ENCODE measurements at places on chromosomes 2 and 18.

DNA sequence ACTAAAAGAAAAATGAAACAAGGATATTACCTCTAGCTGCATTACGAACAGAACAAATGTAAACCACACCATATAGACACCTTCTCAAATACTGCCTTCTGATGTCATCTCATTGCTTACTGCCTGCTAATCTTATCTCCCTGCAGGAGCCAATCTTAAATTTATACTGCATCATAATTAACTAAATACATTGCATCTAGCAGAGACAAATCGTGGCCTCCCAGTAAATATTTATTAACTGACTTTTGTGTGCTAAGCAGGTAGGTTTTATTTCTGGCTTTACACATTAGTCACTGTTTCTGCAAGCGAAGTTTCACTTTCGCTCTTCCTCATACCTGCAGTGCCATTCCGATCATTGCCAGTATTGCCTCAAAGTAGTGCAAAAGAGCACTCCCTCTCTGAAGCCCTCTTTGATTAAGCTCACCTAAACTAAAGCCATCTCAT is 67.5 kb downstream of the SPATS2L start:
- DNase-seq, result peak; percentile 6

DNA sequence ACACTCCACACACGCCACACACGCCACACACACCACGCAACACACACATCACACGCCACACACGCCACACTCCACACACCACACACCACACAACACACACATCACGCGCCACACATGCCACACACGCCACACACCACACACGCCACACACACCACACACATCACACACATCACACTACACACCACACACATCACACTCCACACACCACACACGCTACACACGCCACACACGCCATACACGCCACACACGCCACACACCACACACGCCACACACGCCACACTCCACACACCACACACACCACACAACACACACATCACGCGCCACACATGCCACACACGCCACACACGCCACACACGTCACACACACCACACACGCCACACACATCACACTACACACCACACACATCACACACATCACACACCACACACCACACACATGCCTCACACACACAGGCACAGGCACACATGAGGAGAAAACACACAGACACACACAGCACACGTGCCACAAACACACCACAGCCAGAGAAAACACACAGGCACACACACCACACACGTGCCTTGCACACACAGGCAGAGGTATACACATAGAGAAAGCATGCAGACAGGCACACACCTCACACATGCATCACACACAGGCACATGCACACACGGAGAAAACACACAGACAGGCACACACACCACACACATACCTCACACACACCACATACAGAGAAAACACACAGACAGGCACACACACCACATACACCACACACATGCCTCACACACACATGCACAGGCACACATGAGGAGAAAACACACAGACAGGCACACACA is 241.5 kb upstream of the MYT1L start:
- DNase-seq, result no peak

- DNase-seq, result no peak
Measured at GRCh38 chr2:134436706-134437105, 182.8 kb downstream of the MGAT5 start.

DNA sequence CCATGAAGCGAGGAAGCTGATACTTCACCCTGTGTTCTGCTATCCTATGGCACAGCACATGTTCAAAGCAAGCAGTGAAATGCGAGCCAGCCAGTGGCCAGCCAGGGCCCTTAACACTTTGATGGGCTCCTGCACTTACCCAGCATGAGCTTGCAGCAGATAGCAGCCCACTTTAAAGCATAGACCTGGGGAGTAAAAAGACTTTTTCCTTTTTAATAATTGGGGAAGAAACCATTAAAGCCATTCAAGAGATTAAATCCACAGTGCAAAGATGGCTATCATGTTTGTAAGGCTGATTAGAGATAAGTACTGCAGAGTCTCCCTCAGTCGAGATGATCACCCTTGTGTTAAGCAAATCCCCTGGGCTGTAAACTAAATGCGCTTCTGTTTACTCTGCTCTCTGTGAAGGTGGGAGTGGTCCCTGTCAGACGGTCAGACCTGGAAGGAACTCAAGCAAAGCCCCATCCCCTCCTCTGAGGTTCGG is 15.7 kb downstream of the CCBE1 start:
- no peak for DNase-seq

DNA sequence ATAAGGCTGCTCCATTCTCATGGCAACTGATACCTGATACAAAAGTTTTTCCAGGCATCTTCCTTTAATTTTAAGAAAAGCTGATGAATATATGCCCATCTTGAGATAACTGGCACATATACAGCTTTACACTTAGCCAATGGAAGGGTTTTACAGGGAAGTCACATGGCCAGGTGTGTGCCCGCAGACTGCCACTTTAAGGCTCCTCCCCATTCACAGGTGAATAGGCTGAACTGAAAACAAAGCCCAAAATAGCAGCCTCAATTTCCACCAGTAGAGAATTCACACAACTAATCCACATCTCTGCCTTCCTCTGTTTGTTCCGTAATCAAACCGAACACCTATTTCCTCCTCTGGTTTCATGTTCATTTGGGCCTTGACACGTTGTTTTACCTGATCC is 9.8 kb upstream of the ME2 start:
- no peak for DNase-seq

DNA sequence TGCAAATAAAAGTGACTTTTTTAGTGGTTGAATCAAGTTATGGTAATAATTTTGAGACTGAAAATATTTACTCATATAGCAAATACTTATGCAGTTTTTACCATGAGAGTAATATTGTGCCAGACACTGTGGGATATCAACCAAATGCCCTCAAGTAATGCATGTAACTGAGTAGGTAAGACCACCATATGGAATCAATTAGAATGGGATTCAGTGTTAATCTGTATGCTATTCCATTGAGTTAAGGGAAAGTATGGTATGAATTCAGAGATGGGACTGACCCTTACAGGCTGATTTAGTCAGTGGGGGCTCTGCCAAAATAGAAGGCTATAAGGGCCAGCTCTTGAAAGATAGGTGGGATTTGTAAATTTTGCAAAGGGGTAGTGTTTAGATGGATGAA is 131.6 kb downstream of the CCDC85A start:
- no peak for DNase-seq

GRCh38 chr18:9565407-9565806 is 49.0 kb downstream of the PPP4R1 start:
- no peak for DNase-seq

DNA sequence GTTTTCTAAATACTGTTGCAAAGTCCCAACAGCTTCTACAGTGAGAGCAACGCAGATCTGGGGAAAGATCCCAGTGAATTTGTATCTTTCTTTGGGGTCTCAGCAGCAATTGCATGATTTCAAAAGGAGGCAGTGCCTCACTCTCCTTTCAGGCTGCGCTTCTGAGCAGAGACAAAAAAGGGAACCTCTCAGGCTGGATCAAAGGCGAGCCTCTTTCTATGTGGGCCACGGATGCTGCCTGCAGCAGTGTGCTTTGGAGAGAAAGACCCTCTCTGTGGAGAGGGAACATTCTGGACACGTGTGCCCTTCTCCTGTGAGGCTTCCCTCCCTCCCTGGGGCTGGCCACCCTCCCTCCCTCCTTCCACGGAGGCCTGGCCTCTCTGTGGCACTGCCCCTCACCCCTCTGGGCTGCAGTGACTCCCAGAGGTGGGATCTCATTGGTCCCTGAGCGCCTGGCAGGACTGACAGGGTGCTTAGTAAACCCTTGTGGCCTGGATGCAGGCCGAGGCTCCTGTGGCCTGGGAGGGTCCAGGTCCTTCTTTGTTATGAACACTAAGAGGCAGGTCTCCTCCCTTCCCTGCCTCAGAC is 21.6 kb upstream of the PDIA6 start:
- DNase-seq, result no peak

DNA sequence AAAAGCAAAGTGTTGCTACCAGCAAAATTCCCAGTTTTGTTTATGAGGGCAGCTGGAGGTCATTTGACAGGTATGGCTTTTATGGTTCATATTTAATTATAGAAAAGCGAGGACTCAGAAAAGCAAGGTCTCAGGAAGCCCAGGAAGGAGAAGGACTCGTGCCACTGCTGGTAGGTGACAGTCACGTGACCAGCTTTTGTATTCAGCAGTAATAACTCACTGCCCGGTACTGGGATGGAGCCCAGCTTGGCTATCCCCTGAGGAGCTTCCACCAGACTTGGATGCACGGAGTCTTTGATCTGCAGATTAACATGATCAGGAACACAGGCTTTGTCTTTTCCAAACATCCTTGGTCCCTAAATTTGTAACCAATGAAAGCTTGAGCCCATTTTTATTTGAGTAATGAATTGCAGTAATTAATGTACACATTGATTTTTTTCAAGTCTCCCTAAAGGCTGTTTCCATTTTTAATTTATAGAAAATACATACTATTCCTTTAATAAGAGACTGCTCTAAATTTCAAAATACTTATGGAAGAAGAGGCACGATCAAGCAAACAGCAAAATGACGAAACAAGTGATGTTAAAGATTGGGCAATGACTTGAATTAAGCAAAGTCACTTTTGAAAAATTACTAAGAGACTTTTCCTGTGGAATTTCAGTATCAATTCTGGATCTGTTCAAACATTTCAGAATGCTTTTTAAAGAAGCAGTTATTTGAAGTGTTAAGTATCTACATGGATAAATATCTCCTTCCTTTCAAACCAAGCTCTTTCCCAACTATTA is 251.7 kb upstream of the HNRNPA3 start:
- DNase-seq, result no peak

DNA sequence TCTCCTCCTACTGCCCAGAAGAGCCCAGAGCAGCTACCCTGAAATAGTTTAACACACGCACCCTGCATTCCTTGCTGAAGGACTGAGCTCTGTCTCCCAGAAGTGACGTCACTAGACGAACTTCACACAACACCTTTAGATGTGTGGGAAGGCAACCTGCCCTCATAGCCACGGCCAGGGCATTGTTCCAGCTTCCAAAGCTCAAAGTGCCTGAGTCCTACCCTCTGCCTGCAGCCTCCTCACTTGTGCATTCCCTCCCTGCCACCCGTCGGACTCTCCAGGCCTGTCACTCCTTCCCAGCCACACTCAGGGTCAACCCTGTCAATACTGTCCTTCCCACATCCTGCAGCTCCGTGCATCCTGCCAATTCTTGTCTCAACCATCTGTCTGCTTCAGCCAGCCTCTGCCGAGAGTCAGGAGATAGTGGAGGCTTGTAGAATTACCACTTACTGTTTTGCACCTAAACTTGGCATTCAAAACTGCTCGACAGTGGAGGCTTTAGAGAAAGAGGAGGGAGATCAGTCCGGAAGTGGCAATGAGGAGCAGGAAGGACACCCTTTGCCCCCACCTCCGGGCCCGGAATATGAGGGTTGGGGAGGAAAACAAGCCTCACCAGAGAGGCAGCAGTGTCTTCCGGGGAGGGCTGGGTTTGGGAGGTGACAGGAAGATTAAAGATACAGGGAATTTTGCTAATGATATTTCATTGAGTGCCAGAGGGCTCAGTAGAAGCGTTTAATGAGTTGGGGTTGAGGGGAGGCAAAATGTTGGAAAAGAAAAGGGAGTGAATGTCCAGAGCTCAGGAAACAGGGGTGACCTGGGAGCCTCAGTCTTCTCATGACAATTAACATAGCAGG is 72.3 kb upstream of the ATG16L1 start:
- DNase-seq, result no peak

- DNase-seq, result no peak
Measured at GRCh38 chr2:190589008-190589407, 54.5 kb upstream of the NEMP2 start.

All from effector CD4-positive, alpha-beta T cell (primary cell).